ENCODE measurements at places on chromosomes 6 and 20.

- no peak for DNase-seq
These were observed 272.1 kb downstream of the LRFN2 start for GRCh38 chr6:40315060-40315459.

DNA sequence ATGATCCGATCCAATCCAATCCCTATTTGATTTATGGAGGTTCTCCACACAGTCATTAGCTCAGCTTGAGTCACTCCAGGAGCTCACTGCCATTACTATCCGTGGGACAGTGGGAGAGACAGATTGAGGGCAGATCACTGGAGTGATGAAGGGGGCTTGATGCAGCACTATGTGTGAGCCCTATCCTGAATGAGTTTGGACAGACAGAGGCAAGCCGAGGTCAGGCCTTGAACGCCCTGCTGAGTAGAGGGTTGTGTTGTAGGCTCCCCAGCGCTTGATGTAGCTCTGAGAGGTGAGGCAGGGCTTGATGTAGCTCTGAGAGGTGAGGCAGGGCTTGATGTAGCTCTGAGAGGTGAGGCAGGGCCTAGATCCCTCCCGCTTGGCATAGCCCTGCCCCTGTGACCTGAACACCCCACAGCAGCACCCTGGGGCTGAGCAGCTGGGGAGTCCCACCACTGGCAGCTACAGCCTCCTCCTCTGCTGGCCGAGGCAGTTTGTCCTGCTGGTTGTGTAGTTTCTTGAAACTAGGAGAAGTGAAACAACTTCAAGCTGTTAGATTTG, 58.7 kb downstream of the ZFAND3 start:
- no peak for DNase-seq

- DNase-seq = no peak
These were observed 17.4 kb downstream of the MYLK4 start for GRCh38 chr6:2733324-2733723.

GRCh38 chr20:51059862-51060261, 37.0 kb upstream of the KCNG1 start:
- DNase-seq = no peak

- no peak for DNase-seq
These were observed 55.0 kb downstream of the TRIM38 start for GRCh38 chr6:26017632-26017966.

All from frontal cortex (tissue), 4 donors.